ENCODE measurements at places on chromosomes 5 and 9.
A peak's percentile ranks its signal among the peaks of the same experiment; 100 is the strongest.

GRCh38 chr5:145829708-145830361, 5.3 kb downstream of the PRELID2 start:
- no peak for DNase-seq

GRCh38 chr9:5518171-5518936, 8.0 kb downstream of the PDCD1LG2 start:
- no peak for DNase-seq

- no peak for DNase-seq
Observed at GRCh38 chr9:127568618-127568970, 43.5 kb upstream of the STXBP1 start.

DNA sequence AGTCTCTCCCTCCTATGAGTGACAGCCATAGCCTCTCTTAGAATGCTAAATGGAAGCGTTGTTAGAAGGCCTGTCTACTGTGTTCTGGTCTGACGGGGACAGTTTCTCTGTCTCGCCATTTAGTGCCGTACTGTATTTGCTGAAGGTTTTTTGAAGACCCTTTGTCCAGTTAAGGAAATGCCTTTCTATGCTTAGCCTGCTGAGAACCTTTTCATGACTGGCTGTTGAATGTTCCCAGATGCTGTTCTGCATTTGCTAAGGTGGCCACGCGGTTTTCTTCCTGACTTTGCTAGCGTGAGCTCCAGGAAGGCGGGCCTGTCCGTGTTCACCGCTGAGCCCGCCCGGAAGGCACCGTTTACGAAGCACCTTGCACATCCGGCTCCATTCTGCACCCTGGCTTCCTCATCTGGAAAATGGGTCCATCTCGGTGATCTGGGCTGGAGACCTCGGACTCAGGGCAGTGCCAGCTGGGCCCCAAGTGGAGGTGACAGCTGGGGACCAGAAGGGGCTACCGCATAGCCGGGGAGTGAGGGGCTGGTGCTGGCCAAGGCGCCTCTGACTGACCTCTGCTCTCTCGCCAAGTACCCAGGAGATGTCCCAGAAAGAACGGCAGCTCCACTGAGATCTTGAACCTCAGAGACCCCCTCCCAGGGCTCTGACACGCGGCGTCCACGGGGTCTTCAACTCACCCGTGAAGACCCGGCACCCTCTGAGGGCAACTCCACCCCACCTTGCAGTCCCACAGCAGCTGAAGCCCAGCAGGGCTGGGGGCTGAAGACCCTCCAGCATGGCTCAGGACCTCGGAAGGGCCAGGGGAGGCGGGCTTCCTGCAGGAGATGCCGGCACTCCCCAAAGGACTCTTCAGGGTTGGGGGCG, 52.5 kb upstream of the NKD2 start:
- no peak for DNase-seq

DNA sequence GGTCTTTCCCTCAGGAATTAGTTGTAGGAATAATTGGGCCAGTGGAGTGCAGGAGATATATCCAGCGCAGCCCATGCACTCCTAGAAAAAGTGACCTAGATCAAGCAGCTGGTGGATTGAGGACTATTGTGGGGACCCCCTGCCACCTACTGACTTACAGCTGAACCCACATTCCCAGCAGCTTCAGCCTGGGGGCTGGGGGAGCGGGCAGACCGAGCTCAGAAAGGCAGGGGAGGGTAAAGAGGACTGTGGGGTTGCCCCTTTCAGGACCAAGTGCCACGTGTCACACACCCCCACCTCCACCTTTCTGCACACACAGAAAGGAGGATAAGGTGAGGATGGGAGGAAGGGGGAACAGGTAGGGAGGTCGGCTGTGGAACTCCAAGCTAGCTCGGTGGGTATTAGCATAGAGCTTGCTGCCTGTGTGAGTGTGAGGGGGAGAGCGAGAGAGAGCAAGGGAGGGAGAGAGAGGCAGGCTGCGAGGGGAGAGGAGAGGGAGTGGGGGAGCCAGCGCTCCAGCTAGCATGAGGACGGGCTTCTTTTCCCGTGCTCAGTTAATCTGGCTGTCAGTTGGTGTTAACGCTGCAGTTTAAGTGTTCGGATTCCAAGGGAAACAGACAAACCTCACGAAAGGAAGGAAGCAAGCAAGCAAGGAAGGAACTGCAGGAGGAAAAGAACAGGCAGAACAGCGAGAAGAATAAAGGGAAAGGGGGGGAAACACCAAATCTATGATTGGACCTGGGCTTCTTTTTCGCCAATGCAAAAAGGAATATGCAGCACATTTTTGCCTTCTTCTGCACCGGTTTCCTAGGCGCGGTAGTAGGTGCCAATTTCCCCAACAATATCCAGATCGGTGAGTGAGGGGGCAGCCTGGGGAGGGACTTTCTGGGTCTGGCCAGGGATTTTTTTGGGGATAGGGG, at the start of gene GRIA1:
Gene GRIA1, plus strand, starts transcription at position 553 of the 920 bp plus-strand sequence.
- no peak for DNase-seq

GRCh38 chr9:91273853-91274552, 87.7 kb downstream of the AUH start:
- no peak for DNase-seq

- DNase-seq, result no peak
Observed at GRCh38 chr5:59709346-59709821, 184.1 kb downstream of the PDE4D start.

- DNase-seq, result no peak
Observed at GRCh38 chr5:112234000-112234399, 185.1 kb downstream of the EPB41L4A start.

GRCh38 chr9:104386425-104387069, 117.5 kb upstream of the OR13F1 start:
- no peak for DNase-seq

GRCh38 chr5:145792840-145793239, 42.3 kb downstream of the PRELID2 start:
- no peak for DNase-seq

DNA sequence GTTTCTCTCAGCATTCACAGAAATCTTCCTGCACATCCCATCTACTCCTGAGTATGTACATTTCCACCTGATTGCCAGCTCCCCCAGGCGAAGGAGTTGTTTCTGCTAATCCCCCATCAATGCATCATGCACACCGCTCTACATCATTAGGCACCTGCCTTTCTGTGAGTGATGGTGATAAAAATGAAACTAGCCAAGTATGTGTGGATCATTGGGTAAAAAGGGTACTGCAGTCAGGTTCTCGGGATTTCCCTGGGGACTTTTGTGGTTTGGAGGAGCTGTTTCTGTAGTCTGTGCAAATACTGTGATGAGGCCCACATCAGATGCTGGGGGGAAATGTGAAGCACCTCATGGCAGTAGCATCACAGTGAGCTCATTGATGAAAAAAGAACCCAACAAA, 30.4 kb downstream of the CAMK4 start:
- DNase-seq, result no peak

DNA sequence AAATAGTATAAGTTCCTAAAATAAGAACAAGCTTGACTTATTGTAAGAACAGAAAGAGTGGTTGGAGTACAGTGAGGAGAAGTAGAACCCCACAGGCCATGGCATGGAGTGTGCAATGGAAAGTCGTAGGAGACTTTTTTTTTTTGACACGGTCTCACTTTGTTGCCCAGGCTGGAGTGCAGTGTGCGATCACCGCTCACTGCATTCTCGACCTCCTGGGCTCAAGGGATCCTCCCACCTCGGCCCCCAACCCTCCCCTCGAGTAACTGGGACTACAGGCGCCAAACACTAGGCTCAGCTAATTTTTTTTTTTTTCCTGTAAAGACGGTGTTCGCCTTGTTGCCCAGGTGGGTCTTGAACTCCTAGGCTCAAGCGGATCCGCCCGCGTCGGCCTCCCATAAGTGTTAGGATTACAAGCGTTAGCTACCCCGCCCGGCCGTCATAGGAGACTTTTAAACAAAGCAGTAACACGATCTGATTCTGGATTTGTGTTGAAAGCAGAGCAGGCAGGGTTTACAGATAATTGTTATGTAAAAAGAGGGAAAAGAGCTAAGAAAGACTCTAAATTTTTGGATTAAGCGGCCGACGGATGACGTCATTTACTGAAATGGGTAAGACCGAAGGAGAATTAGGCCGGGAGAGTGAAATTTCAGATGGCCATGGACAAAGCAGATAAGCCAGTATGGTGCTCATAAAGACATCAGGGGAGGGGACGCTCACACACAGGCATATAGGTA, 752 bp downstream of the TSTD2 start:
- peak; percentile 2 for DNase-seq

DNA sequence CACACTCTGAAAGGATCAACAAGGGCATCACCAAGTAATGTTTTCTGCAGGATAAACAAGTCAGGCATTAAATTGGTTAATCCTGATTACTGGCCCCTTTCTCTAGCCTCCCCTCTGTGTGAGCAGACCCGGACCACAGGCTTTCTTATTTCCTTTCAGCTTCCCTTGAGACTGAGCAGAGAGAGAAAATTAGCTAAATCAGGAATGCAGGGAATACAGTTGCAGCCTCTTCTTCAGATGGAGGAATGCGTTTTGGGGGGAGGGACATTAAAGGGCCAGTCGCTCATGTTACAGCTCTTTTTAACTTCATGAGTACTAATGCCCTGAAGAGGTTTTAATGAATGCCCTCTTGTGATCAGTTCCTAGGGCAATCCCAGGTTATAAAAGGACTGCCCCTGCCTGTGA, 19.8 kb downstream of the PCDHAC2 start:
- no peak for DNase-seq

DNA sequence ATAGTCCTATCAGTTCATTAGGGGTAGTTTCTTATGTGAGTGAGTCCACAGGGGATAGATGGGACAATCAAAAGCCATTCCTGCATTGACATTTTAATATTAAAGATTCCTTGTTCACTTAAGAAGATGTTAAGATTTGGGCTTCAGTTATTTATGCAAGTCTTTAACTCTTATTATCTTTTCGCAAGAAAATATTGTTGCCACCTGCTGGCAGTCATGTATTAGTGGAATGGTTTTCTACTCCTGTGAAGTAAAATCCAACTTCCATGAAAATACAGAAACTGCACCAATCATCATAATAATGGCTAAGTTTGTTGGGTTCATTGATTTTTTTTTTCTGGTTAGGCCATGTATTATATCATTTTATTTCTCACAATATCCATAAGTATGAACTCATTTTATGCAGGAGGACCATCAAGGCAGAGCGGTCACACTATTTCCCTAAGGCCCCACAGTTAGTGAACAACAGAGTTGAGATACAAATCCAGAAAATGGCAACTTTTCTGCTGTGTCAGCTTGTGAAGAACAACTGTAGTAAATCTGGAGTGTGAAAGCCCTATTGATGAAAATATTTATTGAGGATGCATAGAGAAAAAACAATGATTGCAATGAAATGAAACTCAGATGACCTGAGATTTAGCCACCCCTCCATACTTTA, 88.5 kb upstream of the TXNDC8 start:
- no peak for DNase-seq

GRCh38 chr5:125203912-125204311, 457.5 kb upstream of the ZNF608 start:
- no peak for DNase-seq

DNA sequence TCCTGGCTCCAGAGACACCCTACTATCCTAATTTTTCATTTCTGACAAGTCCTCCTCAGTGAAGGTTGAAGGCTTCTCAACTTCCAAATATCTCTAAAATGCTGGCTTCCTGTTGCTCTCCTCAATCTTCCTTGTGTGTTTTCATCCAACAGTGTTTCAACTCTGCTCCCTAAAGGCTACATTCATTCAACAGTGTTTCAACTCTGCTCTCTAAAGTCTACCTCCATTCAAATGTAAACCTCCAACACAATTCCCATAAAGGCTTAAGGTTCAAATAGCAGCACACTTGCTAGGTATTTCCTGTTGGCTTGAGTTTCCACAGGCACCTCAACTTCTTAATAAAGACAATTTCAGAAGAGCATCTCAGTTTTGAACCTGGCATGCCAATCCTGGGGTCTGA, 164.8 kb downstream of the HINT1 start:
- no peak for DNase-seq

DNA sequence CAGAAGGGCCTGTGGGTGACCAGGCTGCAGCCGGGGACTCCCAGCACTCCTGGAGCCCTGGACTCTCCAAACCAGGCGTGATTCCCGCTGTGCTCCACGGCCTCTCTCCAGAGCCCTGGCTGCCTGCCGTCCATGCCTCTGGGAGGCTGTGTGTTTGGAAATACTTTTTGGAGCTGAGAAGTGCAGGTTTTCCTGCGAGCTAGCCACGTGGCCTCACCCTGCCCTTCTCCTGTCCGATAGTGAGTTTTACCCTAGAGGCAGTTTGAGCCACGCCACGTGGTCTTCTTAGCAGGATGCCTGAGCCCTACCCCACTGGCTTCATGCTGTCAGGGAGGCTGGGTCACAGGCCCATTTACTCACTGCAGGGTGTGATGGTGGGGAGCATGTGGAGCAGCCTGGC, 71.3 kb downstream of the COL5A1 start:
- no peak for DNase-seq

DNA sequence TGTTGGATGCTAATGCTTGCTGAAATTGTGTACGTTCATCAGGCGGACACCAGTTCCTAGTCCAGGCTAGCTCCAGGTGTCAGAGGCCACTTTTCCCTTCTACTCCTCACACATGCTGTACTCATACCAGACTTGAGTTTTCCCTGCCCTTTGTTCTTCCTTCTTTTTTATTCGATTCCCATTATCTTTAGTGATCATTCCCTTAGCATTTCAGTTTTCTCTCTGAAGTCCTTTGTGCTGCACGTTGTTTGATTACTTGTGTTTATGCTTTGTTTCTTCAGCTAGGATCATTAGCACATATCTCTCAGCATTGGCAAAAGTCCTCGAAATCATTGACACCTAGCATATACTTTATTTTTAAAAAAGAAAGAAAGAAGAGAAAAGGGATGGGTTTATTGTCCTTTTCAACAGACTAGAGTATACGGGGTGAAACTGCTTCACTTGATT, 409 bp upstream of the COX7C start:
- DNase-seq, result no peak

DNA sequence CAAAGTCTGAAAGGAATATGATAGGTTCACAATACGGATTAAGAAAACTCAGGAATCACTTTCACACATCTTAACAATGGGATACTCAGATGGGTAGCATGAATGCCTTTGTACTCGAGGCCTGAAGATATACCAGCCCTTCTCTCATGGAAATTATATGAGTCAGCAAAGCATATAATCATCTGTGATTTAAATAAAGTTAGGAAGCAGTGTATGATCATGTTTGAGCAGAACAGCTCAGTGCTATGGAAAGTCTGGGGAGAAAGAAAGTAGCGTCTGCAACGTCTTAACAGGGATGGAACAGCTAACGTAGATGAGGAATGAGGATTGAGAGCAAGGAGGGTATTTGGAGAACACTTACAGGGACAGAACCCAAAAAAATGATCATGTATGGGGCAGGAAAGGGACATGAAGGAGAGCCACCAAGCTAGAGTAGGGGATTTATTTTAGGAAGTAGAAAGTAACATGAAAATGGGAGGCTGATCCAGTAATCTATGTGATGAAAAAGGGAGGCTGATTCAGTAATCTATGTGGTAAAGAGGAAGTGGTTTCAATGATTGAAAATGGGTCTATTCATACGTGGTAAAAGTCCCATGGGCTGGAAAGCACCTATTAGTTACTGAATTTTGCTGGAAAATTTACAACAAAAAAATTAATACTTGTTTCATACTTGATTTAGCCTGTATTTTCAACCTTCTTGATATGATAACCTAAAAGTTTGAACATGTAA, 85.9 kb downstream of the GNA14 start:
- DNase-seq, result no peak

GRCh38 chr5:123119334-123119986, 30.4 kb downstream of the PRDM6 start:
- DNase-seq, result no peak
